Hepatocyte (in vitro differentiated cells): ENCODE measurements at places on chromosomes 4 and X.

DNA sequence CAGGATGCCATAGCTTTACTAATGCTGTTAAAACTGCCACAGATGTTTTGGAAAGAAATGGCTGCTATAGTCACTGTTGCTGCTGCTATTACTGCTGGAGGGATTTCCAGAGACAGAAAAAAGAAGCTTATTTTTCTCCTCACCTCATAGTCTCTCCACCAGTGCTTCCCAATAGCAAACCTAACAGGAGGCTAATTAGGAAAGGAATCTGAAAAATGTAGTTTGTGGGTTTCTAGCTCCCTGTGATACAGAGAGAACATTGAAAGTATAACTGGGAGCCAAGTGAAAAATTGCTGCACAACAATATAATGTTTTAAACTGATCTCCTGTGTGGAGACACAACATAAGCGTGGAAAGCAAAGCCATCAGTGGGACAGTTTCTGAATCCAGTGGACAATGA lies 8.6 kb upstream of the TSPAN7 start:
- no peak for DNase-seq

DNA sequence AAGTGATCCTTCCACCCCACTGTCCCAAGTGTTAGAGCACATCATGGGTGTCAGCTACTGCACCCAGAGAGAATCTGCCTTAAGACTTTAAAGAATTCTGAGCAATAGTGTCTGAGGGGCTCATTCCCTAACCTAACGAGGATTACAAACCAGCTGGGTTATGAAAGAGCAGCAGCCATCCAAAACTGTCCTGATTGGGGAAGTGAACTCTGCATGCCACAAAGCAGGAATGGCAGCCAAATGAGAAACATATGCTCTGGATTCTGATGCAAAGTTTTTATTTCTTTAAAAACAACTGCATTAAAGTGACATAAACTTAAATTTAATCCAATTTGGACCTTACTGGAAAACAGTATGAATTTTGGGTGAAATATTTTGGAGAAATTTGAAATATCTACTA lies 103.2 kb downstream of the ANXA3 start:
- no peak for DNase-seq

- DNase-seq: no peak
Measured at GRCh38 chr4:34148322-34148908, 2095.9 kb downstream of the ARAP2 start.

GRCh38 chrX:964831-965416 lies 247.5 kb downstream of the CRLF2 start:
- no peak for DNase-seq

- DNase-seq: no peak
Measured at GRCh38 chr4:6781561-6781960, 966 bp upstream of the KIAA0232 start.

DNA sequence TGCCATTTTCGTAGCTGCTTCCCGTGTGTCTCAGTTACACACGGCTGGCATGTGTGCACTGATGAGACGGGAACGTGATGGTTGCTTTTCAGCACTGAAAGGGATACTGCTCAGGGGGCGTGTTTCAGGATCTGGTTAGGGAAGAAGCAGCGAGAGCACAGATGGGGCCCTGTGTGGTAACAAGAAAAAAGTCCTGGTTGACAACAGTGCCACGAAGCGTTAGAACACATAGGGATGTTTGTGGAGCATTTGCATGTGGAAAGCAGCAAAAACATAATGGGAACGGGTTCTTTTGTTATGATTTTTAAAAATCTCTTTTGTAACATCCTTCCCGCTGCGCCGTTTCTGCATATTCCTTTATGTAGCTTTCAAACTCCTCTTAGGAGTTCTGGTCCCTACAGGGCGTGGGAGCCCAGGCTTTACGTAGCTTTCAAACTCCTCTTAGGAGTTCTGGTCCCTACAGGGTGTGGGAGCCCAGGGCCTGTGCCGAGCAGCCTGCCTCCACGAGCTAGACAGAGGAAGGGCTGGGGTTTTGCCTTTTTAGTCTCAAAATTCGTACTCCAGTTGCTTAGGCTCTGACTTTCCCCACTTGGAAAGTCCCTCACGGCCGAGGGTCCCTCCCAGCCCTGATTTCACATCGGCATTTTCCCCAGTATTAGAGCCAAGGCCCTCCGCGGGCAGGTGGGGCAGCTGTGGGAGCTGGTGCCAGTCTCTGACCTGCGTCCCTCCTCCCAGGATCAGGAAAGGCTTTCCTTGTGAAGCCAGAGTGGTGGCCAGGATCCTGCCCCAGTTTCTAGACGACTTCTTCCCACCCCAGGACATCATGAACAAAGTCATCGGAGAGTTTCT lies 11.0 kb upstream of the MSANTD1 start:
- DNase-seq: no peak

DNA sequence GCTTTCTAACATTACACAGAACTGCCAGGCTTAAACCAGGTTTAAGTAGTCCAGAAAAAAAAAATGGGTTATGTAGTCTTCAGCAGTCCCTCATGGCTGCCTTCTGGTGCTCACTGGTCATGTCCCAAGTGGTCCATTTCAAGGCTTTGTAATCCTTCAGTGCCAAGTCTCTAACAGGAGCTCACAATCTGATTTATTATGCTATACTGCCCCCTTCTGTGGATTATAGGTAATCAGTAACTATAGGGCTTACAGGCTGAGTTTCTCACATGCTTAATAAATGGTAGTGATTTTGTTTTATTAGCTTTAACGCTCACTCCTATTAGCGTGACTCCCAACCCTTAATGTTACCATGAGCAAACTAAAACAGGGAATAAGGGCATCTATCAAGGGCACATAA lies 92.5 kb upstream of the EDA2R start:
- peak; percentile 14 for DNase-seq

DNA sequence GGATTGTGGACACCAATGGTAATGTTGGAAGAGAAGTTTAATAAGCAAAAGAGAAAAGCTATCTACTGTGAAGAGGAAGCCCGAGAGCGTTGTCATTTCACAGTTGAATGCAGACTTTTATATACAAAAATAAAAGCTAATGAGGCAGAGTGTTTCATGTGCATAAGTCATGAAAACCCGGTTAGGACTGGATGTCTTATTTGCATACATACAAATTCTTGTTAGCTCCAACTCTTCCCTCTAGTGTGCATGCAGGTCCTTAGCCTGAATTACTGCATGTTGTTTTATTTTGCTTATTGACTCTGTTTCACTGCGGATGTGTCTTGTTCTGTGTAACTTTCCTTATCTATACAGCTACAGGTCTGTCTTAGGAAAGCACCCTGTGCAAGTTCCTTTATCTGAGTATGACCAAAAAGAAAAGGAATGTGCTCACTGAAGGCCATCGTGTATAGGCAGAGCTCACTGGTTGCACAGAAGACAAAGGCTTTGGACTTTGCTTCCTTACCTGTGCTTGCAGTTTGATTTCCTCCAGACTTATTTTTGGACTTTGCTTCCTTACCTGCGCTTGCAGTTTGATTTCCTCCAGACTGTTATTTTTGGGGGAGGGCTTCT lies 25.1 kb upstream of the UGT2B11 start:
- peak; percentile 61 for DNase-seq

GRCh38 chr4:139123910-139124309 lies 53.1 kb downstream of the ELF2 start:
- no peak for DNase-seq

DNA sequence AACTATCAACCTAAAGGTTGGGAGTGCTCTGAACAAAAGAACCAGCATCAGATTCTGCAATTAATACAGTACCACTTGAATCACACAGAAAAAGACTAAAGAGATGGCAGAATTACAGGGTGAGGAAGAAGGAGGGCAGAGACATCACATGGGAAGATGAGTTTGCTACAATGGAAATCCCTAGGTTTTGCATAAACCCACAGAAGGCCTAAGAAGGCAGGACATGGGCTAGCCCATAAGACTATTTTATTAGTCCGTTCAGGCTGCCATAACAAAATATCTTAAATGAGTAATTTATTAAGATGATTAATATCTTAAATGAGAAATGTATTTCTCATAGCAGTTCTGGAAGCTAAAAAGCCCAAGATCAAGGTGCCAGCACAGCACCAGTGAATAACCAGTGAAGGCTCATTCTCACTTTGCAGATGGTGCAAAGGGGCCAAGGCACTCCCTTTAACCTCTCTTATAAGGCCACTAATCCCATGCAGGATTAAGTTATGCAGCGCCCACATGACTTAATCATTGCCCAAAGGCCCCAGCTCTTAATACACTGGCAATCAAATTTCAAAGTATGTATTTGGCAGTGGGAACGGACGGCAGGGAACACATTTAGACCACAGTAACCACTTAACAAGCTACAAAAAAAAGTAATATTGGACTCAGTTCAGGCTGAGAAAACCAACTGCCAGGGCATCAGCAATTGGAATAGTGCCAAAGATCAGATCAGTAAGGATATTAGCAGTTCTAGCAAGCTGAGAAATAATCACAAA lies 47.6 kb upstream of the NEUROG2 start:
- no peak for DNase-seq

DNA sequence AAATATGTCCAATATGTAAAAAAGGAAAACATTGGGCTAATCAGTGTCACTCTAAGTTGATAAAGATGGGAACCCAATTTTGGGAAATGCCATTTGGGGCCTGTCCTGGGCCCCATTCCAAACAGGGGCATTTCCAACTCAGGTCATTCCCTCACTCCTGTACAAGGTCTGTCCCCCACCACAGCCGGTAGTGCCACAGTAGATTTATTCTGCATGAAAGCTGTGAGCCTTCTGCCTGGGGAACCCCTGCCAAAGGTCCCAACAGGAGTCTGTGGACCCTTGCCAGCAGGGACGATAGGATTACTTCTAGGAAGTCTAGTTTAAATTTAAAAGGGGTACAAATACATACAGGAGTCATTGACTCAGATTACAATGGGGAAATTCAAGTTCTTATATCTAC lies 317.6 kb upstream of the GNPDA2 start:
- no peak for DNase-seq
